ENCODE measurements at places on chromosomes 3 and 15.

DNA sequence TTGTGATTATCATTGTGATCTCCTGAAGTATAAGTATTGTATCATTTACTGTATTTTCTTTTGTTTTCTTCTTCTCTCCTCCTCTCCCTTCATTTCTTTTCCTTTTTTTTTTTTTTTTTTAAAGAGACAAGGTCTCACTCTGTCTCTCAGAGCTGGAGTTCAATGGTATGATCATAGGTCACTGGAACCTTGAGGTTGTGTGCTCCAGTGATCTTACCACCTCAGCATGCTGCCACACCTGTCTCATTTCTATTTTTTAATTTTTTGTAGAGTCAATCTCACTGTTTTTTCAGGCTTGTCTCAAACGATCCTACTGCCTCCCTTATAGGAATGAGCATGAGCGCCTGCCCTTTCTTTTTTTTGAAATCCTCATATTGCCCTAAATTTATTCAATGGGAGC, 23.4 kb downstream of the NMD3 start:
- no peak for DNase-seq

GRCh38 chr3:148816427-148816826, 11.2 kb upstream of the CPB1 start:
- DNase-seq, result no peak

DNA sequence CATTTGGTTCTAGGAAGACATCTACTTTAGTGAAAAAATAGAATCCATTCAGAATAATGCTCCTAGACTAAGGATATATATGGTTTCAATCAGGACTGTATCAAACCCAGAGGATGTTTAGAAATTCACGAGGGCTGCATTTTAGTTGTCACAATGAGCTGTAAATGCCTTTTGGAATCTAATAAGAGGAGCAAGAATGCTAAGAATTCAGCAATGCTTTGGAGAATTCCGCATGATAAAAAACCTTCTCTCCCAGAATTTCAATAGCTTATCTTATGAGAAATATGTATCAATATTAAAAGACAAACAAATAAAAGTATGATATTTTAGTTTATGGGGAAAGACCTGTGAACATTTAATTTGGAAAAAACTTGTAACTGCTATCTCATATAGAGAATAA, 885.1 kb downstream of the ZPLD1 start:
- no peak for DNase-seq

GRCh38 chr15:23370578-23370977, 16.0 kb downstream of the GOLGA8S start:
- no peak for DNase-seq

DNA sequence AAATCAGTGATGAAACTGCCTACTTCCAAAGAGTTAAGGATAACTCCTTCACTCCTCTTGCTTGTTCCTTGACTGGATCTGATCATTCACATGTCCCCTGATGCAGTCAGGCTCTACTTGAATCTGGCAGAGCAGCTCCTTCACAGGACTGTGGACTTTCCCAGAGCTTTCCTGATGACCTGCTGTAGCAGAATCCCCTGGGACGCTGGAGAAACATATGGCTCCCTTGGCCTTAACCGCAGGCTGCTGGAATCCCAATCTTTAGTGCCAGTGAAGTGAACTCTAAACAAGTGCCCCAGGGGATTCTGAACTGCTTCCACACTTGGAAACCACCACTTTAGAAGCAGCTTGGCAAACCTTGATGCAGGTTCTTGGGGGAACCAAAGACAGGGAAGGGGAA, 217.8 kb downstream of the CHST2 start:
- DNase-seq, result no peak

DNA sequence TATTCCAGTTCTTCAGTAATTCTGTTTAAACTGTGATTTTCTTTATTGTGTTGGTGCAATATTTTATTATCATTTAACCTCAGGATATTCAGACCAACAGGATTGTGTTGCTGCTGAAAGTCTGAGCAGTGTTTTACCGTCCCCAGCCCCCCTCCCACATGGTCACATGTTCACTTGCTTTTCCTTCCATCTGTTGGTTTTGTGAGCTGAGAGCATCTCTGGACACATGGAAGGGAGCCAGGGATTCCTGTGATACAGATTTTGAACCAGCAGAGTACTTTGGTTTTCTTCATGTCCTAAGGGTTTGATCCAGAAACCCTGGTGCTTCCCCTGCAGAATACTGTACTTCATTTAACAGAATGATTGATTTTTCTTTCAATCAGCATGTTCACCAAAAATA, 11.9 kb downstream of the ARRDC4 start:
- no peak for DNase-seq

DNA sequence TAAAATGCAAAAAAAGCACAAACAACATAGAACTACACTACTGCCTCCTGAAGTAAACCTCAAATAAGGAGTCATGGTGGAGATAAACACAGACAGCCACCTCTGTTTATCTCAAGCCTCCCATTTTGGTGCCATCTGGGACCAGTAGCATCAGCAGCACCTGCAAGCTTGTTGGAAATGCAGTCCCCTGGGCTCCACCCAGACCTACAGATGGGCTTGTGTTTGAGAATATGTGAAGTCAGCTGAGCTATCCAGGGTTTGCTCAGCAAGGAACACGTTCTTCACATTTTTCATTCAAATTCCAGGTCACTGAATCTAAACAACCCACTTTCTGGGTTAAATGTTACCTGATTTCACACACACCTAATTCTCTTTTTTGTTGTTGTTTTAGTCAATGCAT, 45.5 kb downstream of the RASGRF1 start:
- DNase-seq, result no peak
